Thyroid gland (tissue), 4 donors: ENCODE measurements at places on chromosomes 7 and 10. TPM values are rescaled to one million over a fixed set of nuclear protein-coding genes. Genes with fewer than 3 reads are reported as not detected.

Gene CHST3
- 16.9 TPM for total RNA-seq

Gene SORCS3
- total RNA-seq: not detected

Gene ATOH7
- total RNA-seq: not detected

Gene A1CF
- not detected for total RNA-seq

Gene FZD1
- total RNA-seq: 127 TPM

Gene CACNB2
- total RNA-seq: 2.3 TPM

Gene EVX1
- not detected for total RNA-seq

Gene TMEM273
- 4.2 TPM for total RNA-seq

Gene LRCH4
- total RNA-seq: 107 TPM

Gene TMEM270
- total RNA-seq: not detected

Gene SNX13
- 102 TPM for total RNA-seq
